ENCODE measurements at places on chromosomes 11 and 22.

GRCh38 chr11:63918507-63919191, 1.7 kb upstream of the RCOR2 start:
- DNase-seq = no peak

DNA sequence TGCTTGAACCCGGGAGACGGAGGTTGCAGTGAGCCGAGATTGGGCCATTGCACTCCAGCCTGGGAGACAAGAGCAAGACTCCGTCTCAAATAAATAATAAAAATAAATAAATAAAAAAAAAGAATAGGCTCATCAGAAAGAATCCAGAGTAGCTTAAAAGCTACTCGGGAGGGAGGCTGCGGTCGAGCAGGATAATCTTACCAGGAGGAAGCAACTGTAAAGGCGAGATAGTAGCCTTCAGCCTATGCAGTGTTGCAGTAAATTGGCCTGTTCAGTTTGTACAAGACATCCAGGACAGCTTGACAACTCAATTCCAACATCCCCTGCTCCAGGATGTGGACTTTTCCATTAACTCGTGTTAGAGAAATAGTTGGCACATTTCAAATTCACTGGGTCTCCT, 1164.7 kb downstream of the LRRC4C start:
- DNase-seq = no peak

DNA sequence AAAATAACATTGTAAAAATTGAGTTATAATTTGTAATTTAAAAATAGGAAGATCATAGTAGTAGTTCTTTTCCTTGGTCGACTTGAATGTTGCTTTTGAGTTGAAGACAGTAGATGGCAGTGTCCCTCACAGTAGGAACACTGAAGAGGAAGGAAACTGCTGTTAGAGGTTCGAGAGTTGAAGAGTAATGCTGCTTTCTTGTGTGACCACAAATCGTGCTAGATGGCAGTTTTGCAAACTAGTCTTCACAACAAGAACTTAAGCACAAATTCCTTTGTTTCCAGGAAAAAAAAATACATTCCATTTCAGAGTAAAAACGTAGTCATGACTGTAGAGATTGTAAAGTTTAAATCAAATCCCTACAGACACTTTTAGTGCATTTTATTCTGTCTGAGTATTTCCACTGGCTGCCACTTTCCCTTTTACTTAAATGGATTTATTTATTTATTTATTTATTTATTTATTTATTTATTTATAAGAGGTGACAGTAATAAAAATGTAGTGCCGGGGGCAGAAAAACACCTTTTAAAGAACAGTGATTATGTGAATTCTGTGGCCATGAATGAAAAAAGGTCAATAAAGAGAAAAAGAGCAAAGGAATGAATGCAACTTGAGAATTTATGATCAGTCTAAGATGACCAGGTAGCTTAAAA, 54.6 kb downstream of the SPECC1L start:
- peak; percentile 84 for DNase-seq

- DNase-seq = peak; percentile 10
Measured at GRCh38 chr22:46058591-46059519, 81.9 kb upstream of the WNT7B start.

- DNase-seq = no peak
Measured at GRCh38 chr11:43532041-43532440, 148.5 kb upstream of the HSD17B12 start.

- no peak for DNase-seq
Measured at GRCh38 chr11:86513138-86513537, 138.5 kb downstream of the CCDC81 start.

DNA sequence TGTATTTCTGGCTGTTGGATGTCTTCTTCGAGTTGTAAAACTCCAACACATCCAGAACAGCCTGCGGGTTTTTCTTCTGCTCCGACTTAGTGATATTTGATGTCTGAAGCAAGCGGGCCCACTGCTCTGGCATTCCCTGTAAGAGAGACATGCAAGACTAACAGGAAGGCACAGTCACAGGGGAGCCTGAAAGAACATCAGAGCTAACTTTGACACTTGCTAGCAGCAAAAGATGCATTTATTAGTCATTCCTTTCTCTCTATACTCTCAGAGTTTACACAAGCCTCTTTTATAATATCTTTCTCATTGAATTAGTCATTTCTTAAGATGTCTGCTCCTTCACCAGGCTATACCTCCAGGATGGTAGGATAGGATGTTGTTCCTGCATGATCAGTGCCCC, 77.8 kb upstream of the GDPD4 start:
- no peak for DNase-seq

GRCh38 chr22:27808451-27809225, 7.1 kb upstream of the MN1 start:
- no peak for DNase-seq

GRCh38 chr11:42444406-42444805, 867.4 kb upstream of the API5 start:
- DNase-seq = no peak

DNA sequence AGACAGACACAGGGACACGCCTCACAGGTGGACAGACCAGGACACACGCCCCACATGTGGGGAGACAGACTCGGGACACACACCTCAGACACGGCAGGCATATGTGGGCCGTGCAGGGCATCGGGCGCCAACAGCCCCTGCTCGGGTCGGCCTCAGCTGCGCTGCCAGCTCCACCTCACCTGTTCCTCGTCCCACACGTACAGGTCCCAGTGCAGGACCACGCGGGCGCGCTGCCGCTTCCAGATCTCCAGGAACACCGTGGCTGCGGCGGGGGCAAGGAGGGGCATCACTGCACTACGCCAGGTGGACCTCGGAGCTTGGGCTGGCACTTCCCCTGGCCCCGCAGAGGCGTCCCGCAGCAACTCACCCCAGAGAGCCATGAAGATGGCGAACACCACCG, 12.4 kb downstream of the ANO9 start:
- DNase-seq = no peak

DNA sequence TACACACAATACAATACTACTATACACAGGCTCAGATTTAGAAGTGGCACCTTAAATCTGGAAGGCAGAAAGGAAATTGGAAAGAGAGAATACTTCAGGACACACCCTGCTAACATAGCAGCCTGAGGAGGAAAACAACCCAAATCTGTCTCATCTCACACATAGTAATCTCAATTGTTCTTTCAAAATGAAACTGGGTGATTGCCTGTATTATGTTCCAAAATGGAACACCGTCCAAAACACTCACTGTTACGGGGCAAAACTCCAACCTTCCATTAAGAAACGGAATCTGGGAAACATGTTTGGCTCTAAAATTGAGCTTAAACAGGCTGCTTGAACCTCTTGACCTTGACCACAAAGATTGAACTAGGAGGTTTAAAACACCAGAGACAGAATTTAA, 572.6 kb downstream of the OPCML start:
- no peak for DNase-seq

- DNase-seq = peak; percentile 64
Measured at GRCh38 chr11:59669611-59670009, 773 bp upstream of the PATL1 start.

DNA sequence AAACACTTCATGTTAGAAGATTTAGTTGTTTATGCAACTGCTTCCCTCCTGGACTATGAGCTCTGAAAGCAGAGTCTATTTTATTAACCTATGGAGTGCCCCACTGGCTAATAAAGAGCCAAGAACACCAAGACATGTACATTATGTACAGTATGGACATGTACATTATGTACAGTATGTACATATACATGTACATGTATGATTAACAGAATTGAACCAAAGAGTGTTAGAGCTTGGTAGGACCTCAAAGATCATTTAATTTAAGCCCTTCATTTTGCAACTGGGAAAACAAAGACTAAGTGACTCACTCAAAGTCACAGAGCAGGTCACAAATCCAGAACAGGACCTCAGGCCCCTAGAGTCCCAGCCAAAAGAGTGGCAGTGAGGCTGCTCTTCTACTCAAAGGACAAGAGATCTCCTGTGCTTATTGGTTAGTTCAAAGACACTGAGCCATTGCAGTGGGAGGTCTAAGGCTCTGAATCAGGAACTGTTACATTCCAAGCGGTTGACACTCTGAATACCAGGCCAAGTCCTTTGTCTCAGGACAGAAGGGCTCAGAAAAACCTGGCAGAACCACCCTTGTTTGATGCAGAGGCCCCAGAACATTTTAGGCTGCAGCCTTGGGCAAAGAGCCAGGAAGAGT, 103.8 kb downstream of the FAM168A start:
- peak; percentile 87 for DNase-seq

DNA sequence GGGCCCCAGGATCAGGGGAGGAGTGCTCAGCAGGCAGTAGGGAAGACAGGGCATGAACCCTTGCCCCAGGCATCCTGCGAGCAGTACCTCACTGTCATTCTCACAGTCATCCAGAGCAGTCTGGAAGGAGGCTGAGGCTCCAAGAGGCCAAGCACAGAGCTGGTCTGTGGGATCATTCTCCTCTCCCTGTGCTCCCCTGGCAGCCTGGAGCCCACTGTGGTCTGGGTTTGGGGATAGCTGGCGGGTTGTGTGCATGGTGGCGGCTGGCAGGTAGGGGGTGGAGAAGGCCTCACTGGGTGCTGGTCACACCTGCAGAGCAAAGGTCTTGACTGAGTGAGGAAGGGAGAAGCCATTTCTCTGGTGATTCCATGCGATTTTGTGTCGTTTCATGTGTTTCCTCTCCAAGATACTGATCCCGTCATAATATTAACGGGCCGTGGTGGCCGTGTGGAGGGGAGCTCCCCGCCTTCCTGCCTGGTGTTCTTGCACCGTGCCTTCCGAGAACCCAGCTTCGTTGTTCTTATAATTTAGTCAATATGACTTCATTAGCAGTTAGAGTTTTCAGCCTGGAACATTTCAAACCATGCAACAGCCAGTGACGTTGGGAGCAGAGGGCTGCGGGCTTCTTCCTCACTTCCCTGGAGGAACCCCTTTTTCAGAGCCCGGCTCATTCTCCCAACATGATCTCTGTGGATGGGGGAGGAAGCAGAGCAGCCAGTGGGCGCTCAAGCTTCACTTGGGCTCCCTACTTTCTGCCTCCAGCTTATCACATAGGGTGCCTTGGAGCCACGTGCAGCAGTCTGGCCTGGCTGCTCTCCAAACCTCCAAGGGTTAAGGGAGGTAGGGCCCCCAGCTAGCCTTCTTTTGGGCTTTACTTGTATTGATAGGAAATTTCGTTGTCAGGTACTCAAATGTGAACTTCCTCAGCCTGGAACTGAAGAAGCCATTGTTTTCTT, 20.8 kb upstream of the ADORA2A start:
- no peak for DNase-seq

GRCh38 chr22:30025221-30025620, 55.0 kb upstream of the HORMAD2 start:
- DNase-seq = no peak

DNA sequence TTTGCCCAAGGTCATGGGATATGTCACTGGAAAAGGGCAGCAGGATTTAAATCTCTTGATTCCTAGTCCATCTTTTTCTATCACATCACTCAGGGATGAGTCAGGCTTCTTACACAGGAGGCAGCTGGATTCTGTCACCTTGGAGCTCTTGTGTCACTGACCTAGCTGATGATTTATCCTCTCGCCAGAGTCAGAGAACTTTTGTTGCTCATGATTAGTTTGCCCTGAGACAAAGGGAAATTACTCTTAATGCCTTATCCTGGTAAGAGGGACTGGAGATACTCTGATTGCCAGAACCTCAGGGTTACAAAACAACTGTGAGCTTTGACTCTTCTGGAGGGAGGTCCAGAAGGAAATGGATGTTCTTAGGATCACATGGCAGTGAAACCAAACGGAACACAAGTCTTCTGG, 10.1 kb downstream of the COA4 start:
- peak; percentile 72 for DNase-seq

DNA sequence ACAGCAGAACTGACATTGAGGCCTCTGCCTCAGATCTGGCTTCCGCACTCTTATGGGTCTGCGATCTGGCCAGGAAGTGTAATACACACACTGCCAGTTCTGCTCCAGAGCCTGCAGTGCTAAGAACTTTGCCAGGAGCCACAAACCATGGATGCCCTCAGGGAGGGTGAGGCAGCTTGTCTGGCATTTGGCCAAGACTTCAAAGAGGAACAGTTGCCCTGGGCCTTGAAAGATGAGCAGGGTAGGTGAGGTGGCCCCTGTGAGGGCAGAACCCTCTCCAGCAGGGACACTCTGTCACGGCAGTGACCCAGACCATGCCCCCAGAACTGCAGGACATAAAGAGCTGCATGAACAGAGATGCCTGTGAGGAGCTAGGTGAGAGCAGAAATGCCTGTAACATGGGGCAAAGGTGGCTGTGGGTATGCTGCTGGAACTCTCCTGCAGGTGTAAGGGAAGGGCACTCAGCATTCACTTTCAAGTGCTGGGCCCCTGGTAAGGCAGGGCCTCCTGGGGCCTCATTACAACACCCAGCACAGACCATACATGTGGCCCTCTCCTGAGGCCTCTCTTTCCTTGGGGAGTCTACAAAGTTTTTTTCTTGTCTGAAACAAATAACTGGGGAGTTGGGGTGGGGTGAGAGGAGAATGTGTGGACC, 47.3 kb downstream of the NEU3 start:
- no peak for DNase-seq

GRCh38 chr11:122488892-122489706, 166.4 kb upstream of the UBASH3B start:
- no peak for DNase-seq

GRCh38 chr22:36156515-36157419, 3.8 kb downstream of the APOL3 start:
- peak; percentile 87 for DNase-seq

- DNase-seq = no peak
Measured at GRCh38 chr11:128588093-128588492, 735 bp upstream of the ETS1 start.

DNA sequence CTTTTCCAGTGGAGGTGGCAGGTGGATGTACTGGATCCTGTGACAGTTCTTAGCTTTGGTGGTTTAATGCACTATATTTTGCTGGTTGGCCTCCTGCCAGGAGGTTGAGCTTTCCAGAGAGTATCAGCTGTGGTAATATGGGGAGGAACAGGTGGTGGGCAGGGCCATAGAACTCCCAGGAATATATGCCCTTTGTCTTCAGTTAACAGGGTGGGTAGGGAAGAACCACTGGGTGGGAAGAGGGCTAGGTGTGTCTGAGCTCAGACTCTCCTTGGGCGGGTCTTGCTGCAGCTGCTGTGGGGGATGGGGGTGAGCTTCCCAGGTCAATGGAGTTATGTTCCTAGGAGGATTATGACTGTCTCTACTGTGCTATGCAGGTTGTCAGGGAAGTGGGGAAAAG, 203.8 kb downstream of the DLG2 start:
- no peak for DNase-seq
